Endodermal cell (in vitro differentiated cells): ENCODE measurements at places on chromosomes 4 and X. TPM values are rescaled to one million over a fixed set of nuclear protein-coding genes. Genes with fewer than 3 reads are reported as not detected.

DNA sequence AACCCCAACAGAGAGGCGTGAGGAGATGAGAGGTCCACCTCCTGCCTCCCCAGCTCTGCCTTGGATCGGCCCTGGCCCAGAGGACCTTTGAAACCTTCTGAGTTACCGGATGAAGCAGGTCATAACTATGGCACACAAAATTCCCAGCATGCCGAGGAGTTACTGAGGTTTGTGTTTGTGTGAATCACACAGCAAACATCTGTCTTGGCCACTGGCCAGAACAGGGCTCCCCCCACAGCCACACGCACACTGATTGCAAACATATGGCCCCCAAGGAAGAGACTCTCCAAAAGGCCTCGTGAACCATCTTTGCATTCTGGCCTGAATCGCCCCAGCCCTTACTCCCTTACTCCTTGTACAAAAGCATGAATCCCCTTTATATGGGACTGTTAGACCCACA lies 18.9 kb downstream of the RPS4X start:
- H3K36me3 ChIP-seq: no peaks in the 10 kb centered on the region

Gene PAK3
- 0.76 to 1.5 TPM (median 0.89 TPM) in 3 replicates for total RNA-seq

DNA sequence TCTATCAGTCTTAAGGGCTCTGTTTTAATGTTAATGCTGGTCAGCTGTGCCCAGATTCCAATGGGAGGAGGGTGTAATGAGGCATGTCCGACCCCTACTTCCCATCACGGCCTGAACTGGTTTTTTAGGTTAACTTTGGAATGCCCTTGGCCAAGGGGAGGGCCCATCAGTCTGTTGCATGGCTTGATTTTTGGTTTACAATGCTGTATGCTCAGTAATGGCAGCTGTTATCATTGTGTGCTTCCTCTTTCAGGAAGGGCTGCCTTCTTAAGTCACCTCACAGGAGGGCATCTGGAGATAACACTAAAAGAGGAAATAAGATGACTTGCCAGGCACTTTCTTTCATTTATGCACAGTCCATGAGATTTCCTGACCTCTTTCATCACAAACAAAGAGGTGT lies 36.3 kb downstream of the ATXN3L start:
- no peaks in the 10 kb centered on the region for H3K4me1 ChIP-seq
- H3K27ac ChIP-seq: peak overlapping the region; percentile 68
- H3K4me3 ChIP-seq: no peak overlapping the region
- peak; percentile 57 for DNase-seq

- no peaks in the 10 kb centered on the region for H3K36me3 ChIP-seq
- H3K4me3 ChIP-seq: no peak overlapping the region
- H3K27me3 ChIP-seq: no peaks in the 10 kb centered on the region
- no peaks in the 10 kb centered on the region for H3K4me1 ChIP-seq
- no peak overlapping the region for H3K27ac ChIP-seq
Observed at GRCh38 chrX:108019382-108019875, 25.4 kb upstream of the VSIG1 start.

- no peak overlapping the region for H3K27ac ChIP-seq
- no peaks in the 10 kb centered on the region for H3K36me3 ChIP-seq
- H3K4me1 ChIP-seq: no peaks in the 10 kb centered on the region
Observed at GRCh38 chr4:173415885-173416653, 17.2 kb upstream of the SCRG1 start.

DNA sequence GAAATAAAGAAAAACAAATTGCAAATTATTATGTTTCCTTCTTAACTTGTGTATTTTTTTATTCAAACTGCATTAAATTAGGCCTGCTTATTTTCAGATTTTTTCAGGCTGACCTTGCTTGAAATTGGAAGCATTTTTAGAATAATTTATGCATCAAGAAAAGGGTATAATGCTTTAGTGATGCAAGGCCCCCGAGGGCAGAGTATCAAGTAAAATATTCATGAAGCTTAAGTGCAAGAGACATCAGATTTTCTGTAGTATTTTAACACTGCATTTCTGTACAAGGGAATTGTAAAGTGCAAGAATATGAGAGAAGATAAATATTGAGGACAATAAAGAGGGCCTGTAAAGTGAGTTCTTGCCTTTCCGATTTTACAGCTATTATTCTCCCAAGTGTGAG lies 485.8 kb upstream of the ATOH1 start:
- no peaks in the 10 kb centered on the region for H3K36me3 ChIP-seq
- no peak overlapping the region for H3K4me3 ChIP-seq
- no peak overlapping the region for H3K27ac ChIP-seq
- no peak for DNase-seq
- no peaks in the 10 kb centered on the region for H3K27me3 ChIP-seq

Gene KIT
- total RNA-seq: 119 and 135 TPM in 2 replicates

Gene EGF
- 9.8 and 14.6 TPM in 2 replicates for total RNA-seq

Gene SASH3
- total RNA-seq: not detected in 3 replicates

GRCh38 chrX:143472347-143472938 lies 44.8 kb downstream of the SPANXN3 start:
- H3K36me3 ChIP-seq: no peaks in the 10 kb centered on the region
- H3K4me3 ChIP-seq: no peak overlapping the region
- H3K4me1 ChIP-seq: no peaks in the 10 kb centered on the region
- H3K27me3 ChIP-seq: no peaks in the 10 kb centered on the region

Gene TNMD
- total RNA-seq: 5.0 and 7.0 TPM in 2 replicates

GRCh38 chr4:149999485-150000074 lies 78.7 kb upstream of the DCLK2 start:
- no peaks in the 10 kb centered on the region for H3K36me3 ChIP-seq
- no peak overlapping the region for H3K27ac ChIP-seq
- H3K27me3 ChIP-seq: no peaks in the 10 kb centered on the region

DNA sequence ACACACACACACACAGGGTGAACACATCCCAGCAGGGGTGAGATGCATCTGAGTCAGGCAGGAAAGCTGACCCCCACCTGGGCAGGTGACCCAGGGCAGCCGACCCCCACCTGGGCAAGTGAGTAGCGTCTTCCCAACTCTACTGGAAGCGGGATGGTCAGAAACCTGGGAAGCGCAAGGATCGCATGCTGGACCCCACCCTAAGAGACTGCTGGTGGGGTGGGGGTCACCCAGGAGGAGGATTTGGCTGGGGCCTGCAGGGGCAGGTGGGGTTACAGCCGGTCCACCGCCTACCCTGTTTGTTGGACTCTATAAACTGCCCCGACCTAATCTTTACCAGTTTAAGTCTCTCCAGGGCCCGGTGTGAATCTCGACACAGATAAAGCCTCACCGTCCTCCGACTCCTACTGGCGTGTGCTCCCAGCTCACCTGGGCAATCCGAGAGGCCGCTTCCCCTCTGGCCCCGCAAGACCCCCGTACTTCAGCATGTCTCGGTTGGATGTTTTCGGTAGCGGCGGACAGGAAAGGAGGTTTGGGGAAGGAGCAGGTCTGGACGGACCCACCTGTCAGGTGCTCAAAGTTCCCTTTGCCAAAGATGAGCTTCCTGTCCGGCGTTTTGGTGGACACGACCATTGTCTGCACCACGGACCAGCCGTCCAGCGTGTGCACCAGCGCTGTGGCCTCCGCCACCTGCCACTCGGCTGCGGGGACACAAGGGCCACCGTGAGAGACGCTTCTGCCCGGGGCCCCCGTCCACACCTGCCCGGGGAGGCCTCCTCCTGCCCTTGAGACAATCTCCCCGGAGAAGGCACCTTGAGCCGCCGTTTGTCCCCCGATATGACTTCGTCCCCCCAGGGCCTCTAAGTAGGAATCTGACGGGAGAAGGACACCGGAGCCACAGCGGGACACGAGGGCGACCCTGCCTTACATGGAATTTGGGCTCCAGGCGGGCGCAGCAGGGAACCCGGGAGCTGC lies 2.0 kb downstream of the GTPBP6 start:
- H3K4me3 ChIP-seq: no peak overlapping the region
- DNase-seq: no peak
- H3K27ac ChIP-seq: no peak overlapping the region
- H3K36me3 ChIP-seq: peaks cover 31% of the 10 kb centered on the region
- no peaks in the 10 kb centered on the region for H3K4me1 ChIP-seq

DNA sequence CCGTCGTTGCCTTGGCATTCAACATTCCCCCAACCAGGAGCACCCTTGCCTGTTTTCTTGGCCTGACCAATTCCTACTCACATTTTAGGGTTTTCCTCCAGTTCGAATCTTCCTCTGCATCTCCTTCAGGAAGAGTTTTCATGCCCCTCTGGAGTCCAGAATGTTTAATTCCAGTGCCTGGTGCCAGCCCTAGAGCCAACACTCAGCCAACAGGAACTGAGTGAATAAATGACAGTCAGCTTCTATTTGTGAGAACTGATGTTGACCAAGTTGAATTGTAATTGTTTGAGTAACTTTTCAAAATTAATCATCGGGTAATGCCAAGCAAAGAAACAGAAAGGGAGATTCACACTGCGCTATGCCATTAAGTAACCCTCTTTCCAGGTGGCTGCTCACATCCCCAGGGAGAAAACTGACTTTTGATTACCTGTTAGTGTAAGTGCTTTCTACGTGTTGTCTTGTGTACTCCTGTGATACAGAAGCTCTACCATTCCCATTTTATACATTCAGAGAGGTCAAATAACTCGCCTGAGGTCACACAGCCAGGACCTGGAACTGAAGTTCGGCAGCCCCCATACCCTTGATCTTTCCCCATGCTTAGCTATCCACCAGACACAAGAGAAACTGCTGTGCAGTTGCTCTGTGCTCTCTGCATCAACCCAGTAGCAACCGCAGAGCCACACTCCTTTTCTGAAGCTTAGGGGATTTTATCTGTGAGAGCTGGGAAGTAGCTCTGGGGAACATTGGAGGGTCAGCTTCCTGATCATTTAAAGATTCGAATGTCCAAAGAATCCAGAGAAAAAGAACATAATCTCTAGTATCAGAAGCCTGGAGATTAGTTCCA lies 19.0 kb upstream of the SLC2A9 start:
- no peak overlapping the region for H3K27ac ChIP-seq
- H3K4me3 ChIP-seq: no peak overlapping the region
- H3K36me3 ChIP-seq: no peaks in the 10 kb centered on the region
- no peaks in the 10 kb centered on the region for H3K27me3 ChIP-seq

Gene XAGE1A
- total RNA-seq: not detected in 2 replicates

Gene PAGE4
- not detected in 2 replicates for total RNA-seq

Gene GLRA2
- not detected in 2 replicates for total RNA-seq

GRCh38 chr4:44434247-44434646 lies 14.4 kb downstream of the KCTD8 start:
- no peaks in the 10 kb centered on the region for H3K4me1 ChIP-seq
- H3K4me3 ChIP-seq: no peak overlapping the region
- DNase-seq: no peak
- H3K36me3 ChIP-seq: no peaks in the 10 kb centered on the region
- peaks cover 7% of the 10 kb centered on the region for H3K27me3 ChIP-seq

GRCh38 chr4:78544678-78545077 lies 6.9 kb upstream of the ANXA3 start:
- no peak overlapping the region for H3K4me3 ChIP-seq
- H3K36me3 ChIP-seq: peaks cover 32% of the 10 kb centered on the region
- H3K27me3 ChIP-seq: no peaks in the 10 kb centered on the region
- no peak for DNase-seq
- no peak overlapping the region for H3K27ac ChIP-seq
